ENCODE measurements at places on chromosomes 4 and X.

DNA sequence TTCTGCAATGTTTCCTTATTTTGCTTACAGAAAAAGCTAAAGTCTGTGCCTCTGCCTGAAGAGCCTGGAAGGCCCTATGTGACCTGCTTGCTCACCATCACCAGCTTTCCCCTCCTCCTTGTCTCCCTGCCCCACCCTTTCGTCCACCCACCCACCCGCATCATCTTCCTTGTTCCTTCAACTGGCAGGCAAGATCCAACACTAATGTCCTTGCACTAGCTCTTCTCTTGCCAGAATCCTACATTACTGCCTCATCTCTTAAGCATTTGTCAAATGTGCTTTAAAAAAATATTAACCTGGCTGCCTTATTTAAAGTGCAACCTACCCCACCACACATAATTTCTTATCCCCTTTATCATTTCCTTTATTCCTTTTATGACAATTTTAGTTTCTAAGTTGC lies 165.1 kb upstream of the PPP3CA start:
- no peak for DNase-seq

- no peak for DNase-seq
Observed at GRCh38 chrX:136061286-136061685, 76.1 kb downstream of the SLC9A6 start.

DNA sequence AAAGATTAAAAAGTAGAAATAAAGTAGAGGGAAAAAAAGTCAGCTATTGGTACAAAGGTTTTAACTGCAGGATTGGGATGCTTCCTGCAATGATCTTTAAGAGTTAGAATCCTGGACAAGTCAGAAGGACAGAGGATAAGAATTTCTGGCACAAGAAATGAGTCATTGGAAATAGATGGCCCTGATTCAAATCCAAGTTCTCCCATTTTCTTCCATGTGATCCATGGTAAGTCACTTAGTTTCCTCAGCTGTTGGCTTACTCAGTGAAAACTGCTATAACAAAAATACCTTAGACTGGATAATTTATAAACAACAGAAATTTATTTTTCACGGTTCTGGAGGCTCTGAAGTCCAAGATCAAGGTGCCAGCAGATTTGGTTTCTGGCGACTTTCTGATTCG lies 13.3 kb upstream of the TBC1D19 start:
- no peak for DNase-seq

DNA sequence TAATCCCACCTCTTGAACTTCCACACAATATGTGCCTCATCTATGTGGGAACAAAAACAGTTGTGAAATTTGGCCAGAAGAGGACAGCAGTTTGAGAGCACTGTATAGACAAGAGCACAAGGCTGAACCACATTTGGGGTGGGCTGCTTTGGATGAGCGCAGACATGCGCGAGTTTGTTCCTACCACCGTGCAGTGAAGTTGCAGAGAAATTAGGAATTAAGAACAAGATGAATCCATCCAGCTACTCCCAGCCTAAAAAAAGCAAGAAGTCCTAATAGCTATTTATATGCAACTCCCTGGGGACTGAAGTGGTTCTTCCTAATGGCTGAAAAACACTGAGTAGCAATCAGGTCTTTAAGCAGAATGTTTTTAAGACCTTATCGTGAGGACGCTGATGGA lies 1.0 kb downstream of the GAB3 start:
- no peak for DNase-seq

DNA sequence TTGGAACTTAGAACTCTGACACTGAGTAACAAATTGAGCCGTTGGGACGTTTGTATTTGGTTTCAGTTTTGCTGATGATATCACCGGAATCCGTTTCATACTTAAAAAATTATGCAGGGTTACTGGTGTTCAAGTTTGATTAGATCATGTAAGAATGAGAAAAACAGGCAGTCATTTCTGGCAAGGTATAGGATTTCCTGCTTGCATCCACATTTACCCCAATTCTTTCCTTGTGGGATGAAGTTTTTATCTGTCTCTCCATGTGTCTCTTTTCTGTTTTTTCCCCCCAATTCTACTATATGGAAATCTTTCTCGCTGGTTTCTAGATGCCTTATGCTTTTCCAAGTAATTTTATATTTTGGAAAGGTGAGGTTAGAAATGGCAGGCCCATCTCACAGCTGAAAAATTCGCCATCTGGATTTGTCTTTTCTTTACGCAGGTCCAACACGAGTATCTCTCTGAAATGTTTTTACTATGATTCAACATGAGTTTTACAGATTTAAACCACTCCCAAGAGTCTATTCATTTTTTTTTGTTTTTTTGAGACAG lies 197.9 kb downstream of the SHOX start:
- DNase-seq = no peak

GRCh38 chr4:151809716-151810115 lies 48.9 kb upstream of the GATB start:
- no peak for DNase-seq

DNA sequence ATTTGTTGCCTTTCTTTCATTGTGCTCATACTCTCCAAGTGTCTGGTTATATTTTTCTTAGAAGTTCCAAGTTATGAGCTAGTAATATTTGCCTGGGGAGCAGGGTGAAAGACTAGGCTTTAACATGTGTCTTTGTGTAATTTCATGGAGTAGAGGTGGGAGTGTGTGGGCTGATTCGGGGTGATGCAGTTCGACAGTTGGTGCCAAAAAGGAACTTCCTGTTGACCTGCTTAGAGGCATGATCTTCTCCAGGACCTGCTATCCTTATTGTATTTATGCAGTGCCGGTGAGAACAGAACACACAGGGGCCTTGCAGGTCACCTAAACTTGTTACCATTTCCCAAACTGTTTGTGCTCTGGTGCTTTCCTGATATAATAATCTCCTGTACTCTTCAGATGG lies 21.2 kb downstream of the USP53 start:
- DNase-seq = no peak

DNA sequence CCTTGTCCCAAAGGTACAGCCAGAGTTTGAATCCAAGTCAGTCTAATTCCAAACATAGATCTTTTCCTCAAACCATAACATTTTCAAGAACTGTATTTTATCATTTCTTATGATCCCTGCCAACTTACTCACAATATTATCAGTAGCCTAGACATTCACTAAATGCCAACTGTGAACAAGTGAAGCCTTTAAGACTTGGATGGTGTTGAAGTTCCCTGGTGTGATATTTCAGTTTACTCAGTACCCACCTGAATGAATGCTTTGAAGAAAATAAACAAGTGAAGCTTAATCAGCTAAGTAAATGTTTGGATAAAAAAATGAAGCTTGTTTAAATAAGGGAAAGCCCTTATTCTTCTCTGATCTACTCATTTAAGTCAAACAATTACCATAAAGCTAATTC lies 1028.3 kb downstream of the DMD start:
- no peak for DNase-seq

GRCh38 chr4:184792334-184792733 lies 33.4 kb downstream of the ACSL1 start:
- no peak for DNase-seq

DNA sequence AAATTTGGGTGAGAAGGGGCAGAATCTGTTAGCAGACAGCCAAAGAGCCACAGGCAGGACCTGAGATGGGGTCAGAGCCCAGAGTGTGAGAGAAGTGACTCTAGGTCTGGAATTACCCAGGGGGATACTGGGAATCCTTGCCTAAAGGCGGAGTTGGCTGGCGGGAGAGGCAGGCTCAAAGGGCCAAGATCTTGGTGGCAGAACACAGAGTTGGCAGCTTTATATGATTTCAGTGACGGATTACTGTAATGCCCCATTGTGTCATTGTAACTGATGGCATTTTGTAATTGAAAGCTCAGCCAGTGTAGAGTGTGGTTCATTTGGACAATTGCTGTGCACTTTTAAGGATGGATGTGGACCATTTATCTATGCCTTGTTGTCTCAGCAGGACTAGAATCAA lies 77.3 kb downstream of the SMIM20 start:
- no peak for DNase-seq

- no peak for DNase-seq
Observed at GRCh38 chr4:23969635-23970145, 79.8 kb upstream of the PPARGC1A start.

- peak; percentile 5 for DNase-seq
Observed at GRCh38 chr4:38034986-38035882, 75.0 kb downstream of the PTTG2 start.

GRCh38 chr4:47386561-47387235 lies 76.8 kb downstream of the COMMD8 start:
- no peak for DNase-seq

- DNase-seq = no peak
Observed at GRCh38 chr4:71300362-71300761, 38.5 kb upstream of the SLC4A4 start.

- DNase-seq = peak; percentile 23
Observed at GRCh38 chr4:98566361-98567008, 91.9 kb downstream of the TSPAN5 start.

- DNase-seq = no peak
Observed at GRCh38 chr4:78214078-78214477, 157.0 kb downstream of the FRAS1 start.

DNA sequence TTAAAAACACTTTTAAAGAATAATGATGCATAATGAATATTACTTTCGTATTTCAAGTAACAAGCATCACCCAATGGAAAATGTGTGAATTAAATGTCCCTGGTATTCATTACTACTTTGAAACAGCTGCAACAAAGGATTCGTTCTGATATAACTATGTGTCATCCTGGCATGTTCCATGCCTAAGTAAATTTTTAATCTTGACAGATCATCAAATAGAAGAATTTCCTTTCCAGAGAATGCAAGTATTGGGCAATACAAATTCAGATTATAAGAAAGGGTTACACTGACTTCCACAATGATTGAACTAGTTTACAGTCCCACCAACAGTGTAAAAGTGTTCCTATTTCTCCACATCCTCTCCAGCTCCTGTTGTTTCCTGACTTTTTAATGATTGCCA lies 105.3 kb downstream of the SPCS3 start:
- DNase-seq = no peak

GRCh38 chrX:41779030-41779564 lies 55.1 kb downstream of the GPR82 start:
- no peak for DNase-seq

DNA sequence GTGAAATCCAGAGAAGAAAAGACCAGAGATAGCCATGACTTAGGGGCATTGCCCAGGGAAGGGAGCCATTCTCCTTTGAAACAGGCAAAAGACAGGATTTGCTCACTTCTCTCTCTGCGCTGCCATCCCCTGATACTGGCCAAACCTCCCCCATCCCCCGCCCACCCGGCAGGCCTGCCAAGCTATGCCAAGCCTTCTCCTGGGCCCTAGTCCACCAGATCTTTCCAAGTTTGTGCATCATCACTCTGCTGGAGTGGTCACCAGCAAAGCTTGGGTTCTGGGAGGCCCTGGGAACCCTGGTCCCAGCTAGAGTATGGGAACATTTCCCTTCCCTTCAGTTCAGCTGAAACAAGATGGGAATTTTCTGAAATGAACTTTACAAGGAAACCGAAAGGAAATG lies 18.4 kb downstream of the EFNB1 start:
- DNase-seq = no peak

- DNase-seq = no peak
Observed at GRCh38 chrX:71159335-71159734, 14.7 kb downstream of the NLGN3 start.

- DNase-seq = no peak
Observed at GRCh38 chr4:89894649-89895550, at the start of gene MMRN1. TSS of gene MMRN1 (plus strand) at chr4:89894854. CDS start at chr4:89894972, 118 bp downstream.

DNA sequence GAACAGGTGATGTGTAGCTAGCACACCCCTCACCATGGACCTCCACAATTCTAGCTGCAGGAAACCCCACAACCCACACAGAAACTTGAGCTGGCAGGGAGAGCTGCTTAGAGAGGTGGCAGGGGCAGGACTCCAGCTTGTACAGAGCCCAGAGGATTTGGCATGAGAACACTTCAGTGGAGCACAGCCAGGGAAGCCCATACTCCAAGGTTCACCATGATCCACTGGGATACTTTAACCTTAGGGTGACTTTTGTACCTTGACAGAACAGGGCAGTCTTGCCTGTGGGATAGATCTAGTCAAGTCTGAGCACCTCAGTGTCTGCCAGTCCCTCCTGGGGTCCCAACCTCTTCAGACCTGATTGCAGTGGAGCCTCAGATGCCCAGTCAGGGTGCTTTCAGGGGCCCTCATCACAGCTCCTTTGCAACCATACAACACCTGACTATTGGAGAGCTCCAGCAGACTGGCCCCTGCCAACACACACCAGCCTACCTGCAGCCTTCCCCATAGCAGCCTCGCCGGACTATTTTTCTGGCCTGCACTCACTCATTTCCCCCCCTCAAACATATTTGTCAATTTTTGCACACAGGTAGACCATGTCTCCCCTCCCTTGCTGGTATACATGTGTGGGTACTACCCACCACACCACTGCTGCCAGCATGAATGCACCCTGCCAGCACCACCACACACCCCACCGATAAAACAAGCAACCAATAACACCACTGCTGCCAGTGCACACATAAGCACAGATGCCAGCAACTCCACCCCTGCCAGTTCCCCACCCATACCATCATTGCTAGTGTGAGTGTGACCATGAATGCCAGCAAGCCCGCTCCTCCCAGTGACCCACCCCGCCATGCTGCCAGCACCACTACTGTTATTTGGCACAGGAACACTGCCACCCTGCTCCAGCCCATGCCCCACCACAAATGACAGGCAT lies 56.0 kb upstream of the CDX4 start:
- no peak for DNase-seq

- no peak for DNase-seq
Observed at GRCh38 chr4:147123146-147123545, 177.5 kb upstream of the TTC29 start.

GRCh38 chr4:38665551-38666411 lies 1.8 kb downstream of the KLF3 start:
- DNase-seq = no peak

DNA sequence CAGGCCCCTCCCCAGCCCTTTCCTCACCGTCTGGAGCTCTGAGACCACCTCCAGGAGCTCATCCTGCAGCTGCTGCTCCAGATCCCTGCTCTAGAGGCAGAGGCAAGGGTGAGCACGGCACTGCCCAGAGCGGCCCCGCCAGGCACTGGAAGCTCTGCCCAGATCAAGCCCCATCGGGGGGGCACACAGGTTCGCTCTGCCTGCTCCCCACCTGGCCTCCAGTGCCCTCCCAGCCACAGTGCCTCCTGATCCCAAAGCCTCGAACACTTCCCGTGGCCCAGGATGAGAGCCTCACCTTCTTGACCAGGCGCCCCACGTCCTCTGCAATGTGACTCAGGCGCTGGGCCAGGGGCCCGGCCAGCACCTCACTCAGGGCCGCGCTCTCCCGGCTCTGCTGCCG lies 5.0 kb downstream of the ARHGAP4 start:
- DNase-seq = no peak

DNA sequence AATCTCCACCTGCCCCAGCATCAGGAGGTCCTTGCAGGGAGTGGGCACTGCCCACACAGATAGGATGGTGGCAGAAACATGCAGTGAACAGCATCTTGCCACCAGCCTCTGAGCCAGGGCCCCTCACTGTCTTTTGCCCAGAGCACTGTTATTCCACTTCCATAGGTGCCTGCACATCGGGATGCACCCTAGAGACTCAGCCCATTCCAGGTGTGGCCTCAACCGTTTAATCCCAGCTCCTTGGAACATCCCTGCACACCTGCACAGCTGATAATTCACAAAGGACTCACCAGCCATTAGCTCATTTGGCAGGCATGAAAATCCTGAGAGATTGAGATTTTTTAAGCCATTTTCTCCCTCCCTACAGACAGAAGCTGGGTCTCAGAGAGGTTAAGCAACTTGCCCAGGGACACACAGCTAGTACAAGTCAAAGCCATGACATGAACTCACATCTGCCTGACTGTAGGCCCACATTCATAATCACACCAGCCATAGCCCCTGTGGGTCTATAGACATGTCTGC lies 116.3 kb downstream of the EFNB1 start:
- no peak for DNase-seq
